ENCODE measurements at places on chromosomes 4 and X.

- no peak for DNase-seq
Observed at GRCh38 chr4:732911-733630, 27.4 kb downstream of the PCGF3 start.

- no peak for DNase-seq
Observed at GRCh38 chr4:4867375-4868039, 8.0 kb downstream of the MSX1 start.

GRCh38 chr4:118285931-118286330 lies 66.9 kb downstream of the PRSS12 start:
- no peak for DNase-seq

DNA sequence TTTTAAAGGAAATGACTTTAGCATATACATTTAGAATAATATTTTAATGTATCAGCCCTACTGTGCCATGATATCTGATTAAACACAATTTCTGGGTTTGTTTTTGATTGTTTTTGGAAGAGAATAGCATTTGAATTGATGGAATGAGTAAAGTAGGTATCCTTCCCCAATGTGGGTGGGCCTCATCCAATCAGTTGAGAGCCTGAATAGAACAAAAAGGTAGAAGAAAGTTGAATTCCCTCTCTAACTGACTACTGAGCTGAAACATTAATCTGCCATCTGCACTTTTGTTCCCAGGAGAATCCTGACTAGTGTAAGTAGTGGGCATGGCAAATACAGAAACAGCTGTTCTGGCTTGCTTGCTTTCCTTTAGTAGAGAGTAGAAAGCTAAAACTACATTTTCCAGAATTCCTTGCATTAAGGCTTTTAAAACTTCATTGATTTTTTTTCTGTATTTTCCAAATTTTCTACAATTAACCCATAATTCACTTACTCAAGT lies 9.7 kb upstream of the SEC24D start:
- DNase-seq, result no peak

- DNase-seq, result no peak
Observed at GRCh38 chrX:107355533-107355932, 93.9 kb upstream of the FRMPD3 start.

GRCh38 chr4:173934933-173935620 lies 348.4 kb downstream of the FBXO8 start:
- DNase-seq, result no peak

DNA sequence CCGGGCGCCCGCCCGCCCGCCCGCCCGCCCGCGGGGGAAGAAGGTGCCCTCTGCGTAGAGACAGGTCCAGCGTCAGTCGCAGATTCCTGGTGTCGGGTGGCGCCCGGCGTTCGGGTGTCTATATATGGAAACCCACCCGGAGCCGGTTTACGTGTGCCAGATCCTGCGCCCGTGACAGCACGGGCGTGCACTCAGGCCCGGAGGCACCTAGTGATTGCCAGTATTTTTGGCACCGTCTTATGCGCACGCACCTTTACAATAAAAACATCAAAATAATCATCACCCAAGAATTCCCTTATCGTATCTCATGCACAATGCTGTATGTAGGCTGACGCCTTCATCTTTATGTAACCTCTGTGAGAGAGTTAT lies 519 bp downstream of the SLC25A4 start:
- peak; percentile 26 for DNase-seq

GRCh38 chr4:101066626-101067170 lies 280.6 kb downstream of the PPP3CA start:
- no peak for DNase-seq

- no peak for DNase-seq
Observed at GRCh38 chrX:112521676-112522075, 158.1 kb downstream of the LHFPL1 start.

DNA sequence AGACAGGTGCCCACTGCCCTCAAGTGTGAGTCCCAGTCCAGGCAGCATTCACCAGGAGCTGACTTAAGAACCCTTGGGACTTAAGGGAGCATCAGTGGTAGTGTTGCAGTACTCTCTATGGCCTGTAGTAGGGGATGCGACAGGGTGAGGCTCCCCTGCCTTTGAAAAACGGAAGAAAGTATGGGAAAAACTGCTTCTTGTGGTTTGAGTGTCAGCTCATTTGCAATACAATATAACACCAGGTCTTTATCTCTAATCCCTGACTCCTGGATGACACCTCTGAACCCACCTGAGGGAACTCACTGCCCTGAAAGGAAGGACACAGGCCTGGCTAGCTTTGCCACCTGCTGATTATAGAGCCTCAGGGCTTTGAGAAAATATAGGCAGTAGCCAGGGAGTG lies 176.0 kb downstream of the SMARCA1 start:
- no peak for DNase-seq

- peak; percentile 38 for DNase-seq
Observed at GRCh38 chr4:26877961-26878360, 17.3 kb downstream of the STIM2 start.

DNA sequence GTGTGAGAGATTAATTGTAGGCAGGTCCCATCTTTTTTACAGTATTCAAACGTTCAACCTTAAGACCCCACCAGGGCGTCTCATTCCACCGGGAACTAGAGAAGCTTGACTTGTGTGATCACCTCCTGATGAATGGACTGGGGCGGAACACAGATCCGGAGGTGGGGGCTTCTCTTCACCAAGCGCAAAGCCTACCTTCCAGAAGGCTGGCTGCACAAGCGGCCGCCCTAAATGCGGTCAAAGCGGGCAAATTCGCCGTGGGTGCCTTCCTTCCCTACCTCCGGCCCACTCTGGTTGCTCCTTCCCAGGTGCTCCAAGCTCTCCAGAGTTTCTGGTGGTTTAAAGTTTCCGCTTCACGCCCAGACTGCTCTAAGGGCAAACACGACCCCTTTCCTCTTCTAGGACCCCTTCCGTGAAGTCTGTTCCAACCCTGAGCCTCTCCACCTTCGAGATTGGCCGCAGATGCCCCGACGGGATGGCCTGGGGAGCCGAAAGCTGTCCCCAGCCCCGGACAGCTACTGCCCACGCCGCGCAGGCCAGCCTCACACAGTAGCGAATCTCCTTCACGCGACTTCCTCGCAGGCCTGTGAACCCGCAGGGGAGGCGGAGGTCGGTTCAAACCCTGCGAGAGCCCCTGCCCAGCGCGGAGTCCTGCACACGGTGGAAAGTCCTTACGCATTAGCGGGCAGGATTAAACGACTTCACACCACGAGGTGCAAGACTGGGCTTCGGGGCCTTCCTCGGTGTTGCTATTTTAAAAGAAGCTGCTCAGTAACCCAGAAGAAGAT lies 1.6 kb upstream of the WWC2 start:
- DNase-seq, result peak; percentile 9

DNA sequence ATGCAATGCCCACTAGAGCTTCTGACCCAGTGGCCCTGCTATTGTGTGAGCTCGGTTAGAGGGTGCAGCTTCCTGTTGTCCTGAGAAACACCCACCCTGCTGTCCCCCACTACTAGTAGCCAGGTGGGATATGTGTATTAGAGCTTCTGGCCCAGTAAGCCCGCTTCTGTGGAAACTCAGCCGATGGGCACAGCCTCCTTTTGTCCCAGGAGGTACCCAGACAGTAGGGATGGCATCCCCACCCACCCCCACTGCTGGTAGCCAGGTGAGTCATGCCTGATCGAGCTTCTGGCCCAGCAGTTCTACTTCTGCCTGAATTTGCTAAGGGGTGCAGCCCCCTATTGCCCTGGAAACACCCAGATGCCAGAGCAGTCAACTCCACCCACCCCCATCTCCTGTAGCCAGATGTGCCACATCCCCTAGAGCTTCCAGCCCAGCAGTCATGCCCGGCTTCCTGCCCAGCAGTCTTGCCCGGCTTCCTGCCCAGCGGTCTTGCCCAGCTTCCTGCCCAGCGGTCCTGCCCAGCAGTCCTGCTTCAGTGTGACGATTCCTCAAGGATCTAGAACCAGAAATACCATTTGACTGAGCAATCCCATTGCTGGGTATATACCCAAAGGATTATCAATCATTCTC lies 162.7 kb upstream of the KLF8 start:
- DNase-seq, result no peak

- no peak for DNase-seq
Observed at GRCh38 chr4:186485561-186486062, 69.8 kb downstream of the MTNR1A start.

DNA sequence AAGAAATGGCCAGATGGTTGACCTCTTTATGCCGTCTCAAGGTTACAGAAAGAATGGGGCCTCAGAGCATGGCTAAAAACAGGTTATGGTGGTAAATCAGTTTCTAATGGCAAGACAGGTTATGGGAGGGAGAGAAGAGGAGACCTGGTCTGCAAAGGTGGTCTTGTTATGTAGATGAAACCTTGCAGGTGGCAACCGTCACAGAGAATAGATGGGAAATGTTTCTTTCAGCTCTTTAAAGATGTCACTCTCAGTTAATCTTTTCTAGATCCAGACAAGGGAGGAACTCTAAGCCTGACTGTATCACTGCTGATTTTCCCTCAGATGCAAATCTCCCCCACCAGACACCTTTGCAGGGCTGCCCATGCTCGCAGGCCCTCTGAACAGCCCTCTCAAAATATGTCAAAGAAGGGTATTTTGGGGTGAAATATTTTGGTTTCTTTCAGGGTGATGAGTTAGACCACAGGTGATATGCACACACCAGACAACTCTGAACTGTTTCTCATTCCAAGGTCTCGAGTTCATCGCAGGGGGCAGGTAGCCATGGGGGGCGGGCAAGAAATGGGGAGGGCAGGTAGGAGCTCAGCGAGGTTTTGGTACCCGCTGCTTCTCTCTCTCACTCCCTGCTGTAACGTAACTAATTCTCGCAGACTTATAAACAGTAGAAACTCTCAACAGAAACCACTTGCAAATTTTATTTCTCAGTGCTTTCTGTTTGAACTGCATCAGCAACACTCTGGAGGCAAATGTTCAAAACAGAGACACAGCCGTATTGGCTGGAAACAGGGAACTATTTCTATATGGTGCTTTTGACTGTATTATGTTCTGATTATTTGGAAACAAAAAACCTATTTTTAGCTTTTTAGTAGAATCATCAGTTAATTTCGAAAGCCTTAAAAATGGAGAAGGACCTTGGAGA lies 32.4 kb downstream of the CASP3 start:
- no peak for DNase-seq

DNA sequence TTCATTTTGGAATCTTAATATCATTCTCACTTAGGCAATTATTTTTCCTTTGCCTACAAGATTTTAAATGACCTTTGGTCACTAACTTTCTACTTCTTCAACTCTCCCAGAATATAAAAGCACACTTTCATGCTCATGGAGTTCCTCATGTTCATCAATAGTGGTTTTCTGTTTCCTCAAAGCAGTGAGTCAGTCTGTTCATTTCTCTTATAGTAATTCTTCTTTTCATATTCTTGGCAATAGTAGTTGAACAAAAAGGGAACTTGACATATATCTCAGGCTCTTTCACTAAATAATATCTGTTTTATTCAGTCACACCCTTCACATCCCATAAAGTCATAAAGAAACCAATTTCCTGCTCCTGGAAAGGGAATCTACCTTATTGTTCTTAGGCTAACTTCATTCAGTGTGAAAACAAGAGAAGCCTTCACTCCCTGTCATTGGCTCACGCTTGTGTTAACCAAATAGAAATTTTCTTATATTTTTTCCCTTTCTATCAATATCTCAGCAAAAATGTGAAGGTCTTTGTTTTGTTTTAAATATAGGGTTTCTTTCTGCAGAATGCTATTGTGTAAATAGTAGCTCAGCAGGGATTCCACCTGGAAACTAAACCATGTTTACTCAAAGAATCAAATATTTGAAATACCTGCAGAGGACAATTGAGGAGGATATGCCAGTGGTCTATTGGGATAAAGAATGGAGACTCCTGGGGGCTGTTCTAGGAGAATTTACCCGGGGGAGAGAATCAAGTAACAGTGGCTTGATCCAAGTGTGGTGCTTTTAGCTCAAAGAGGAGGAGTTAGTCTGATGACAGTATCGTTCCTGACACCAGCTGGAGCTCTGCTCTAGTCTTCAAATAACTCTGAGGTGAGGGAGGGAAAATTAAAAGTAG lies 13.4 kb upstream of the TNIP3 start:
- DNase-seq, result no peak

DNA sequence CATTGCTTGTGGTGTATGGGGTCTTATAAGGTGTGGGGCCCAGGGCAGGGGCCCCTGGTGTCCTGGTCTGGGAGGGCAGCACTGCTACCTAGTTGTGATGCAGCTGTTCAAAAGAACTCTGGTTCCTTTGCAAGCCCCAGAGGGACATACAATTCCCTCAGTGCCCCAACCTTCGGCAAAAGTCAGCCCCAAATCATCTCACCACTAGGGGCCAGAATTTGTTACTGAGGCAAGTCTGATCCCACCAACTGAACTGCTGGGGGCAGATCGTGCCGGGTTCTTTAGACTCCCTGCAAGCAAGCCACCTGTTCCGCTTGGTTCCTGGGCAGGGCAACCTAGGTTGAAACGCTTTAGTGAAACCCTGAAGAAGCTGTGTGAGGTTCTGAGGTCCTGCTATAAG lies 180.1 kb upstream of the S100G start:
- DNase-seq, result no peak

Data from CD4-positive, alpha-beta T cell treated with Interleukin-21 for 1 hour (primary cell).